Nucleus accumbens (tissue), 56 donors: ENCODE measurements at places on chromosomes 1 and 21.

GRCh38 chr1:160628799-160629263 lies 18.0 kb downstream of the SLAMF1 start:
- no peak for DNase-seq

GRCh38 chr1:210769473-210769872 lies 364.5 kb downstream of the KCNH1 start:
- no peak for DNase-seq

- no peak for DNase-seq
Measured at GRCh38 chr1:205531191-205532025, 26.9 kb downstream of the CDK18 start.

DNA sequence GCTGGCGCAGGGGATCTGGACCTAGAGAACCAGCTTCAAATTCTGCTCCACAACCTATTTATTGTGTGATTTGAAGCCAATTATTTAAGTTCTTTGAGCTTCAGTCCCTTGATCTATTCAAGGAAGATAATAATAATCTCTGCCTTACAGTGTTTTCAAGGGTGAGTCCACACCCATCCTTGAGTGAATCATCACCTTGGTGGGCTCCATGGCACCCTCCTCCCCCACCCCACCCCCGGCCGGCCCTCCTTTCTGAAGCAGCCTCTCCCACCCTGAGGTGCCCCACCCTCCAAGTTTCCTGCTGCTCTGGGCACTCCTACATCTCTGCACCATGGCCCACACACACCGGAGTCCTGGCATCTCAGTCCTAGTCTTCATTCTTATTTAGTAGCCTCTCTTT lies 38.3 kb downstream of the TCP10L start:
- no peak for DNase-seq

DNA sequence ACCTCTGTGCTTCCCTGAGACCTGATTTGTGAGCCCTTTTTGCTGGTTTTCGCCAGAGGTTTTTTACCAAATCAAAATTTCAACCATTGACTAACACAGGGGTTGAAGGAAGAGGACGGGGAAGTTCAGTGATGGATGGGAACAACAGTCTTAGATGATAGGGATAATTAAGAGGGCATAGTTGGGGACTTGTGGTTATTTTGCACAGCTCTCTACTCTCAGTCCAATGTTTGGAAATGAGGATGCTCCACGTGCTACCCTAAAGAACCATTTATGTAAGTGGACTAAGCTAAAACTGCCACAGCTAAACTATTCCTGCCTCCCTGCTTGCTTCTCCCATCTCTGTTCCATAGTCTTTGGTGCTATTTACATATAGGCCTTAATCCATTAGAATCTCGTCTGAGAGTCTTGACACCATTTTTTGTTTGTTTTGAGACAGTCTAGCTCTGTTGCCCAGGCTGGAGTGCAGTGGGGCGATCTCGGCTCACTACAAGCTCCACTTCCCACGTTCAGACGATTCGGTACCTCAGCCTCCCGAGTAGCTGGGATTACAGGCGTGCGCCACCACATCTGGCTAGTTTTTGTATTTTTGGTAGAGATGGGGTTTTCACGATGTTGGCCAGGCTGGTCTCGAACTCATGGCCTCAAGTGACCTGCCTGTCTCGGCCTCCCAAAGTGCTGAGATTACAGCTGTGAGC lies 684 bp upstream of the MCL1 start:
- no peak for DNase-seq

- no peak for DNase-seq
Measured at GRCh38 chr1:24329797-24330543, 10.8 kb downstream of the GRHL3 start.

DNA sequence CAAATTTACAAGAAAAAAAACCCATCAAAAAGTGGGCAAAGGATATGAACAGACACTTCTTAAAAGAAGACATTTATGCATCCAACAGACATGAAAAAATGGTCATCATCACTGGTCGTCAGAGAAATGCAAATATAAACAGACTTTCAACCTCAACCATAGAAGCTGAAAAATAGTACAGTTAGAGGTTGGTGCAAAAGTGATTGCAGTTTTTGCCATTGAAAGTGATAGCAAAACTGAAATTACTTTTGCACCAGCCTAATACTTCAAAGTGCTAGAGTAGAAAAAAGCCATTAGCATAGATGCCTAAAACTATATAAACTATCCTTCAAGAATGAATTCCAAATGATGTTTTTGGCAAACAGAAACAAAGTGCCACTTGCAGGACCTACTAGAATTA lies 365.8 kb upstream of the DPYD start:
- no peak for DNase-seq

DNA sequence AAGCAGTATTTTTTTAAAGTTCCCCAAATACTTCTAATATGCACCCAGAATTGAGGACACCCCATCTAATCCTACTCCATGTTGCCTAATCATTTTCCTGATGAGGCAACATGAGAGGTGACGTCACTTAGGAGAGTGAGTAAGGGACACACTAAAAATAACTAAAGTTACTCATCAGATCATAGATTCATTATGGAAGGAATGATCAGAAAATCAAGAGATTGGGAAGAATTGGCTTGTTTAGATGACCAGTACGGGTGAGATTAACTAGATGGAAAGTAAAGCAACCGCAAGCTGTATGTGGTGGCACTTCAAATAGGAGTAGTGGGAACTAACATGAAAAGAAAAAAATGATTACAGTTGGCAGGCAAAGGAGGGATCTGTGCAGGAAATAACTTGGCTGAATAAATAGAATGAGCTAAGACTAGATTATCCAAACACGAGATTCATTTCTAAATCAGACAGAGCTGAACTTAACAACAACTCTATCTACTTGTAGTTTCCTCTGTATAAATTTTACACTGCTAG lies 61.4 kb upstream of the CXADR start:
- no peak for DNase-seq

- no peak for DNase-seq
Measured at GRCh38 chr1:245378745-245379144, 224.0 kb downstream of the KIF26B start.

DNA sequence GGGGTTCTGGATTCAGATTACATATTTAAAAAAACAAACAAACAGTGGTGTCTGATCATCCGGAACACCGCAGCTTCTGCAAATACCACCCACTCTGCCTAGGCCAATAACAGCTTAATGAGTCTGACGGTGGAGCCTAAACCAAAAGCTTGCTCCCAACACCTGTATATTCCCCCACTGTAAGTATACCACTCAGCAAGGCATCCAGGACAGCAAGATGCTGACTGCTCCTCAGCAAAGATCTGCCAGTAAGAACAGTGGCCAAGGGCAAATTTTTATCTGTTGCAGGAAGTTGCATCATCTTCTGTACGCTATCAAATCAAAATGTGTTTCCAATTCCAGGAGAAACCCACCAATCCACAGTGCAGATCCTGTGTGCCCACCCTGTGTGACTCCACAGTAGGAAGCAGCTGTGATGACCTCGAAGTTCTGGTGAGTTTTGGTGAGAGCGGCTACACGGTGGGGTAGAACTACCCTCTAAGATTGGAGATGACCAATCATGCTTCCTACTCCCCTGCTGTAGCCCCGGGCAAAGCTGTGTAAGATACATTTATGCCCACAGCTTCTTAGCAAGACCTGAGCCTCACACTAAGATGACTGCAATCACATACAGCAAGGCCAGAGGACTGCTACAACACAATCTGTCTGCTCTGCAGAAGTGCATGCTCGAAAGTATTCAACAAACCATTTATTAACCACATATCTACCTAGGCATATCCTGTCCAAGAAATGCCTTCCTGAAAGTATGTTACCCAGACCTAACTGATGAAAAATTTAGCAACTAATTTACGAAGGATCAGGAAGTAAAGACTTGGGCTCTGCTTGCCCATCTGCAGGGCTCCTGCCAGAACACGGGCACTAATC lies 30.5 kb downstream of the SIPA1L2 start:
- DNase-seq, result no peak

GRCh38 chr1:156492013-156492590 lies 8.5 kb downstream of the MEF2D start:
- DNase-seq, result no peak

GRCh38 chr1:2134266-2134620 lies 60.3 kb downstream of the FAAP20 start:
- no peak for DNase-seq

DNA sequence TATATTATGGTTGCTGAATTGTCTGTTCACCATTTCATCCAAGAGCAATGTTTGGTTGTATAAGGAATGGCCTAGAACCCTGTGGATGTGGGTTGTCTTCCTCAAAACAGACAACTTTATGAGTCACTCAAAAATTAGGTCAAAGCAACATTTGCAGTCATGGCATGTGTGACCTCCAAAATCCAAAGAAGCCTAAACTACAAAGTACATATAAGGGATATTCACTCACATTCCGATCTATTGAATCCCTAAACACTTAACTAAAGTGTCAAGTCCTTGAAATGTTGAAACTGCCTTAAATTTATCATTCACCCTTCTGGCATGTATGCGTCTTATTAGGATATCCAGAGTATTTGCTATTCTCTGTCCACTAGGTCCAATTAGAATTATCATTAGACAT lies 491.5 kb downstream of the NUF2 start:
- no peak for DNase-seq

GRCh38 chr1:201311356-201312011 lies 28.2 kb downstream of the PKP1 start:
- no peak for DNase-seq

- DNase-seq, result no peak
Measured at GRCh38 chr1:203422116-203422515, 53.5 kb upstream of the PRELP start.

DNA sequence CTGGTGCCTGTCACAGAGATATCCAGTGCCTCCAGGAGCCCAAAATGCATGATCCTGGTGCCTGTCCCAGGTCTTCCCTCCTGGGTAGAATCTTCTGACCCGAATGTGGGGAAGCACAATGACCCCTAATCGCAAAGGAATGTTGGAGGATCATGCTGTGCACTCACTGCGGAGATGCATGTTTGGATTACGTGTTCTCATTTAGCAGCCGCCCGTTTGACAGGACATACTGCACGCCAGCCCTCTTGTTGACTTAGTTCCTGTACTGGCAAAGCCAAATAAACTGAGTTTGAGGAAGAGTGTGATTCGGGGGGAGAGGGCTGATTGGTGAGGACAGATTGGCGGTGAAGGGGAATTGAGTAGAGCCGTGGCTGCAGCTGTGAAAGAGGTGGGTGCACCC lies 85.9 kb upstream of the SIM2 start:
- no peak for DNase-seq

DNA sequence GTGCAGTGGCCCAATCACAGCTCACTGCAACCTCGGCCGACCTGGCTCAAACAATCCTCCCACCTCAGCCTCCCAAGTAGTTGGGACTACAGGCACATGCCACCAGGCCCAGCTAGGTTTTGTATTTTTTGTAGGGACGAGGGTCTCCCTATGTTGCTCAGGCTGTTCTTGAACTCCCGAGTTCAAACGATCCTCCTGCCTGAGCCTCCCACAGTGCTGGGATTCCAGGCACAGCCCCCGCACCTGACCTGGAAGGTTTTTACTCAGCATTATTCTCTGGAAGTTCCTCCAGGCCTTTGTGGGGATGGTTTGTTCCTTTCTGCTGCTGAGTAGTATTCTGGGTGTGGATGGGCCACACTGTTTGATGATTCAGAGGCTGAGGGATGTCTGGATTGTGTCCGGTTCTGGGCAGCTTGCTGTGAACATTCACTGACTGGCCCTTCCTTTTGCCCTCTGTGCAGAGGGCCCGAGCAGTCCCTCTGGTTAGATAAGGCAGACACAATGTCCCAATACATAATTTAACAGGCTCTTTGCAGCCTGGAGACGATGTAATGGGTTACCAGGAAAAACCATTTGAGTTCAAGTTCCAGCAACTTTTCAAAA lies 6.0 kb upstream of the TRAPPC10 start:
- DNase-seq, result no peak

DNA sequence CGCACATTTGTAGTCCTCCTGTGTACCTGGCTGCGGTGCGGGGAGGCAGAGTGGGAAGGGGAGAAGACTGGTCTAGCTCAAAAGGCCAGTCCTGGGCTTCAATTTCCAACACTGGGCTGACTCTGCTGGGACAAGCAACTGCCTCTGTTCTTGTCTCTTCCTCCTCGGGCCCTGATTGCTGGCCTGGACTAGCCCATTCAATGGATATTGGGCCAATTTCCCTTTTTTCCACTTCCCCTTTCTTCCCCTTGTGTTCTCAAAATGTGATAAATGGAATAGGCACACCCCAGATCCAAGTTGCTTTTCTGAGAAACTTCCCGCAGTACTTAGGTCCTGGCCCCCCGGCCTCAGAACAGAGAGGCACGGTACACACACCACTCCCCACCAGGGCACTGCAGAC lies 48.2 kb downstream of the SPSB1 start:
- DNase-seq, result no peak
